ENCODE measurements at places on chromosomes 1 and 21. TPM values are rescaled to one million over a fixed set of nuclear protein-coding genes. Genes with fewer than 3 reads are reported as not detected.
A peak's percentile ranks its signal among the peaks of the same experiment; 100 is the strongest.

ATP6V1G3 gene
- not detected for total RNA-seq

BCAR3 gene
- 3.1 TPM for total RNA-seq

UBE2J2 gene
- 63.5 TPM for total RNA-seq

RBP7 gene
- not detected for total RNA-seq

GOLT1A gene
- total RNA-seq: 0.76 TPM

DNA sequence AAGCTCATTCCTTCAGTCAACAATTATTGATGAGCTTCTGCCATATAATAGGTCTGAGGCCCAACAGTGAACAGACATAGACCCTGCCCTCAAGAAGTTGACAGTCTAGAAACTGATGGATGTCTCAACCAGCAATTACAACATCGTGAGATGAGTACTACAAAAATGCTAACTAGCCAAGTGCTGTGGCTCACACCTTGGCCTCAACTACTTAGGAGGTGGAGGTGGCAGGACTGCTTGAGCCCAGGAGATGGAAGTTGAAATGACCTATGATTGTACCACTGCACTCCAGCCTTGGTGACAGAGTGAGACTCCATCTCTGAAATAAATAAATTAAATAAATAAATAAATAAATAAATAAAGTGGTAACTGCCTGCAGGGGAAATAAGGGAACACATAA, 11.7 kb upstream of the PTP4A2 start:
- no peak for DNase-seq

GRCh38 chr1:156487862-156488261, 12.7 kb downstream of the MEF2D start:
- DNase-seq: peak; percentile 78

GRCh38 chr1:97649591-97649990, 271.2 kb downstream of the DPYD start:
- DNase-seq: no peak

DNA sequence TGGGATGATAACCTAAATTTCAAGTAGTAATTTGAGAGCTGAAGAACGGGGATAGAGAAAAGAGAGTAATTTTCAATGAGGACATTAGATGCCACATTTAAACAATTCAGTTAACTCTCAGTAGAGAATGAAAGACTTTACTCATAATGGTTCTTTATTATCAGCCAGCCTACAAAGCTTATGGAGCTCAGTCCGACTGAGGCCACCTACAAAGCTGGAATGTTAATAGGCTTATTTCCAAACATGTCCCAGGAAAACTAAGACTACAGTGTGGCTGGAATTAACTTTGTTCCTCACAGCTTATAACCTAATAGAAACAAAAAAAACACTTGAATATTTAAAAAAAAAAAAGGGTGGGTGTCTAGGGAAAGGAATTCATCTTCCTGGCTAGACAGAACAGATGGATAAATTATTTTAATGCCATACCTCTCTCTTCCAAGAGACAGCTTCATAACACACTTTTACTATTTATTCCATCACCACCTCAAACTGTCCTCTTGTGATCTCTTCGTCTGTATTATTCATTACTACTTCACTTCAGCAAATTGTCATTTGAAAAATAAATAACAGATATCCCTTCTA, 9.8 kb downstream of the SLC19A2 start:
- no peak for DNase-seq

DNA sequence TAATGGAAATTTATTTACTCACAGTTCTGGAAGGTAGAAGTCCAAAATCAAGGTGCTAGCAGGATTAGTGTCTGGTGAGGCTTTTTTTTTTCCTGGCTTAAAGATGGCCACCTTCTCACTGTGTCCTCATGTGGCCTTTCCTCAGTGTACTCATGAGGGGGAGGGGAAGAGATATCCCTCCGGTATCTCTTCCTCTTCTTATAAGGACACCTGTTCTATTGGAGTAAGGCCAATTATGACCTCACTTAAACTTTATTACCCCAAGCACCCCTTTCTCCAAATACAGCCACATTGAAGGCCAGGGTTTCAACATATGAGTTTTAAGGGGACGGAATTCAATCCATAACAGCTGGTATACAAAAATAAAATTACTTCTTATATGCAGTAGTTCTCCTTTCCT, 203.7 kb upstream of the C1orf87 start:
- no peak for DNase-seq

DNA sequence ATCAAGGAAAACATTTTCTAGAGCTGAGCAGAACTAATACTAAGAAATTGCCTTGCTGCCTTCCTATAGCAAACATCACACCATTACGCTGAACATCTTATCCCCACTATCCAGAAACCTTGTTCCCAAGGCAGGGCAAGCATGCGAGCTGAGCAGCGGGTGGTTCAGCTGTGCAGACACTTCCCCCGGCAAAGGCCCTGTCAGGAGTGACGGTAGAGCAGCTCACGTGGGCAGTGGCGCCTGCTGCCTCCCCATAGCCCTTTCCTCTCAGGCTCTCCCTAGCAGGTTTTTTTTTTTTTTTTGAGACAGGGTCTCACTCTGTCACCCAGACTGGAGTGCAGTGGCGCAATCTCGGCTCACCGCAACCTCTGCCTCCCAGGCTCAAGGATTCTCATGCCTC, 13.7 kb upstream of the ANGPTL7 start:
- DNase-seq: no peak

DNA sequence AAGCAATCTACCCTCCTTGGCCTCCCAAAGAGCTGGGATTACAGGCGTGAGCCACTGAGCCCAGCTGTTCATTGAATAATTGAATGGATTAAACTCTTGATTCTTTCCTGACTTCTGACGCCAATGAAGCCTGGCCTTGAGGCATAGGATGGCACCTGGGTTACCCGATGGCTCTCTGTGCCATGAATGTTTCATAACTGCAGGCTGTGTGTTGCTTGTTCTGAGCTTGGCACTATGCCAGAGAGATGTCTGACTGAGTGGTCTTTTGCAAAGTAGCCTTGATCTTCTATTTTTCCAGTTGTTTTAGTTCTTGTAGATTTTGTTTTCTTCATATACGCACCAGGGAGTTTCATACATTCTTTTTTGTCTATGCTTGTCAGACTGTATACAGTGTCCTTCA, 38.5 kb upstream of the AK4 start:
- DNase-seq: no peak

DNA sequence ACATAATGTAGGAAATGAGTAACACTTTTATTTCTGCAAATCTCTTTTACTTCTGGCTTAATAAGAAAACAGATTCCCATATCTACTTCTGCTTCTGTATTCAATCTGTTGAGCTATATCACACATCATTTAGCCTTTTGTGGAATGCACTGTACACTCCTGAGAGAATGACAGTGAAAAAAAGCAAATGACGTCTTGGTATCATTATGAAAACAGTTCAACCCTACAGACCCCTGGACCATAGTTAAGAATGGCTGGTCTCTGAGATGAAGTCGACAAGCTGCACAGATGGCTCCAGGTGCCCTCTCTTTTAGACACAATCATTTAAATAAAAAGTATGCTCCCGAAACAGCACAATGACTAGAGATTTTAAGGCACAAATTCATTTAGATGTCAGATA, 247.0 kb downstream of the RERE start:
- DNase-seq: no peak

- no peak for DNase-seq
These were observed 68.9 kb downstream of the UCK2 start for GRCh38 chr1:165896277-165896676.

DNA sequence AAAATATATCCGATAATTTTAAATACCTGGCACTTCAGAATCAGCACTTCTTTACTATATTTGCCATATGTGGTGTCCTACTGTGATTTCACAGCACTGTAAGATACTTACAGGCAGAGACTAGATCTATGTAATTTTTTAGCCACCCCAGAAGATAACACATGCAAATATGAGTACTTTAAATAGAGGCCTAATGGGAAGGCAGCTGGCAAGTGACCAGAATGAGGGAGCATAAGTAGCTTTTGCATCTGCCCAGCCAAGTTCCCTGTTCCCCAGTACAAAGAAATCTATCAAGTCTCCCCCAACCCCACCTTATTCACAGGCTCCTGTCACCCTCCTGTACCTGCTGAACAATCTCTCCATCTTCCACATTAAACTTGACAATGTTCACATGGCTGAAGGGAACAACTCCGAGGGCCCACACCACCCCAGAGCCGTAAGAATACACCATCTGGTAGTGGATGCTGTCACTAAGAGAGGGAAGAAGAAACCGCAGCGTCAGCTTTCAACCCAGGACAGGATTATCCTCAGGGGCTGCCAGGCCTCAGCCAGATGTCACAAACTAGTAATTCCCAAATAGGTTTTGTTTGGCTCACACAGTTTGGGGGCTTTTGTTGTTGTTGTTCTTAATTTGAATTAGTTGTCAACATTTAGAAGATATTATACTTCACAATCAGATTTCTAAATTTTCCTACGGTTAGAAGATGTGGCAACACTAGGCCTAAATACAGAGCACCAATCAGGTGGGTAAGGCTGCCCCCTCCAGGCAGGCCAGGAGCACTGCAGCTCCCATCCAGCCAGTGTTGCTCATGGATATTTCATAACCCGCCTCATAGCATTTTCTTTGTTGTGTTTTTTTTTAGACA, 10.4 kb downstream of the EMC1 start:
- DNase-seq: peak; percentile 78

- DNase-seq: no peak
These were observed 65.0 kb upstream of the PRDX6 start for GRCh38 chr1:173411835-173412742.

DNA sequence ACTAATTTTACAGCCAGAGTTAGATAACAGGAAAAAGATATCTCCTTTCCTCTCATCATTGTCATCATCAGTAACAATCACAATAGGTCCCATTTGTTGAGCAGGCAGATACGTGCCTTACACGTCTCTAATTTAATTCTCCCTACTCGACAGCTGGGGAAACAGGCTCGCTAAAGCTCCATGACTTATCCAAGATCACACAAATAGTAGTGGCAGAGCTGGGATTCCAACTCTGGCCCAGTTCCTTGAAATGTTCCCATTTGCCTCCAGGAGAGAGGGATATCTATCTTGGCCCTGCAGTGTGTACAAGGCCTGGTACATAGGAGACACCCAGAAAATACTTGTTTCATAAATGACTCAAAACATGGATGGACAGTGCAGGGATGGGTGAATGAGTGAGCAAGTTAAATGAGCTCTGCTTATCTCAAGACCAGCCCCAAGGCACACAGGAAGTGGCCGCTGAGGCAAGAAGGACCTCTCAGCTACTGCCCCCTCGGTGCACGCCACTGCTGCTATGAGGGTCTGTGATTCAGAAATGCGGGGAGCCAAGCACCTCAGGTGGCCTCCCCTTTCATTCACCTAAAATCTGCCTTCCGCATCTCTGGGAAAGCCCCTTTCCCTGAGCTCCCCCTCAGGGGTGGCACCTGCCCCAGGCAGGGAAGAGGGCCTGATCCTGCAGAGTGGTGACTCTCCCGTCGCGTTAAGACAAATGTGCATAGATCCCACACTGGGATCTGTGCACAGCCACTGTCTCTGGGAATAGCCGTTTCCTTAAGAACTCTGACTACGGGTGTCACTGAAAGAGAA, 3.6 kb downstream of the KCNN3 start:
- DNase-seq: no peak

DNA sequence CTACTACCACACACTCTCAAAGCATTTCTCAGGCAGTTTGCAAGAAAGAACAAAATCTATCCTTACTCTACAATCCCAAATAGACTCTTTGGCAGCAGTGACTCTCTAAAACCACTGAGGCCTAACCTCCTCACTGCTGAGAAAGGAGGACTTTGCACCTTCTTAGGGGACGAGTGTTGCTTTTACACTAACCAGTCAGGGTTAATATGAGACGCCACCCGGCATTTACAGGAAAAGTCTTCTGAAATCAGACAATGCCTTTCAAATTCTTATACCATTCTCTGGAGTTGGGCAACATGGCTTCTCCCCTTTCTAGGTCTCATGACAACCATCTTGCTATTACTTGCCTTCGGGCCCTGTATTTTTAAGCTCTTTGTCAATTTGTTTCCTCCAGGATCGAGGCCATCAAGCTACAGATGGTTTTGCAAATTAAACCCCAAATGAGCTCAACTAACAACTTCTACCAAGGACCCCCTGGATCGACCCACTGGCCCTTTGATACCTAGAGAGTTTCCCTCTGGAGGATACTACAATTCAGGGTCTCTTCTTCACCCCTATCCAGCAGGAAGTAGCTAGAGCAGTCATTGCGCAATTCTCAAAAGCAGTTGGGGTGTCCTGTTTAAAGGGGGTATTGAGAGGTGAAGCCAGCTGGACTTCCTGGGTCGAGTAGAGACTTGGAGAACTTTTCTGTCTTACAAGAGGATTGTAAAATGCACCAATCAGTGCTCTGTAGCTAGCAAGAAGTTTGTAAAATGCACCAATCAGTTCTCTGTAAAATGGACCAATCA, 2.0 kb upstream of the FMO4 start:
- no peak for DNase-seq

- DNase-seq: peak; percentile 53
These were observed 114.5 kb downstream of the KIAA0319L start for GRCh38 chr1:35442734-35443133.

- peak; percentile 71 for DNase-seq
These were observed 648 bp downstream of the ATP1A1 start for GRCh38 chr1:116373431-116374352.
